ENCODE measurements at places on chromosomes 11 and 22.
A peak's percentile ranks its signal among the peaks of the same experiment; 100 is the strongest.

GRCh38 chr11:78620159-78620558, 45.5 kb upstream of the NARS2 start:
- no peak for DNase-seq

DNA sequence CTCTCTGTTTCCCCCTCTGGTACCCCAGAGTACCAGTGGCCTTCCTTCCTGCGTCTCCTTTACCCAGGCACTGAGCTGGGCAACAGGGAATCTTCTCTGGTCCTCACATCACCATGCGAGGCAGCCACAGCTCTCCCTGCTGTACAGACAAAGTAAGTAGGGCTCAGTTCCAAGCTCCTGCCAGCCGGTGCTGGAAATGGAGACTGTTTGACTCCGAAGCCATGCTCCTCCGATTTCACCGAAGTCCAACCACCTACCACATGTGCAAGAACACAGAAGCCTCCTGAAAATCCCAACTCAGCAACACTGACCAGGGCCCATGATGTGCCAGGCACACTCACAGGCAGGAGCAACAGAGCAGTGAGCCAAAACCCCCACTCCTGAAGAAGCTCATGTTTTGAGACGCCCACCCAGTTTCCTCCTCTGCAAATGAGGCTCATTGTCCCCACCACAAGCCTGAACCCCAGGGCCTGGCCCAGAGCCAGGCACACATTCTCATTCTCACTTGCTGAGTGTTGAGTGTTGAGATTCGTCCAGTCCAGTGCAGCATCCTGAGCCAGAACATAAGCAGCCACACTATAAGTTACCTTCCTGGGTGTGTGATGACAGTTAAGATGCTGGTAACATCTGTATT, 156.0 kb downstream of the MPPED1 start:
- DNase-seq = no peak

- DNase-seq = peak; percentile 87
Observed at GRCh38 chr11:114162719-114163123, 103.2 kb downstream of the ZBTB16 start.

- no peak for DNase-seq
Observed at GRCh38 chr11:112306230-112306629, 45.6 kb upstream of the PLET1 start.

DNA sequence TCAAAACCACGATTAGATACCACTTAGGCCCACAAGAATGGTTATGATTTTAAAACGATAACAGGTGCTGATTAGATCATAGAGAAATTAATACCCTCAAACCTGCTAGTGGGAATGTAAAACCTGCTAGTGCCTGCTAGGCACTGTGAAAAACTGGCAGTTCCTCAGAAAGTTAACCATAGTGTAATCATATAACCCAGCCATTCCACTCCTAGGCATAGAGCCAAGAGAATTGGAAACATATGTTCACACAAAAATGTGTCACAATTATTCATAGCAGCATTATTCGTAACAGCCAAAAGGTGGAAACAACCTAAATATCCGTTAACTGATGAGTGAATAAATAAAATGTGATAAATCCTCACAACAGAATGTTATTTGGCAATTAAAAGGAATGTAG, 122.2 kb upstream of the SYN3 start:
- no peak for DNase-seq

DNA sequence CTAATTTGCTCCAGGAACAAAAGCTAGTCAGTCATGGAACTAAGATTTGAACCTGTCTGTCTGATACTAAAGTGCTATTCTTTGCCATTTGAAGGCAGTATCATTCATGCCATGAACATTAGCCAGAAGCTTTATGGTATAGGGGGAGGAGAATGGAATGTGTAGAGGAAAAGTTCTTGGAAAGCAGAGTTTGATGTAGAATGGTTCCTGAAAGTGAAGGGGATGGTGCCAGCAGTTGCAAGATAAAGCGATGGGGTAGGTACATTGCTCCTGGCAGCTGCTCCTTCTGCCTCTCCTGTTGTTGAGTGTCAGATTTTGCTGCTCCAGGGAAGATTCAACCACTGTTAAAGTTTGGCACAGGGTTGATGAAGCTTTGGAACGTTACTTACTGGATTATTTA, 53.4 kb downstream of the ARHGAP42 start:
- DNase-seq = no peak

- no peak for DNase-seq
Observed at GRCh38 chr22:42320443-42321416, 50.3 kb upstream of the TCF20 start.

- DNase-seq = no peak
Observed at GRCh38 chr22:41532908-41533825, 11.1 kb downstream of the POLR3H start.

GRCh38 chr11:91230647-91231046, 994.0 kb upstream of the FAT3 start:
- DNase-seq = no peak

GRCh38 chr11:44537679-44538078, 27.8 kb upstream of the CD82 start:
- DNase-seq = no peak

DNA sequence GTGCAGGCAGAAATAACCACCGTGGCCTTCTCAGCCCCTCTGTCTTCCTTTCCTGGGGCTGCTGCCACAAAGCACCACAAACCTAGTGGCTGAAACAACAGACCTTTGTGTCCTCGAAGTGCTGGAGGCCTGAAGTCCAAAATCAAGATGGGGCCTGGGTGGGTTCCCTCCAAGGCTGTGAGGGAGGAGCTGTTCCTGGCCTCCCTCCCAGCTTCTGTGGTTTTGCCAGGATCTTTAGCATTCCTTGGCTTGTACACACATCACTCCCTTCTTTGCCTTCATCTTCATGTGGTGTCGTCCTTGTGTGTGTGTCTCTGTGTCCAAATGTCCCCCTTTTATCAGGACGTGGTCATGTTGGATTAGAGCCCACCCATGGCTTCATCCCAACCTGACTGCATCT, 29.0 kb upstream of the PARVG start:
- no peak for DNase-seq

GRCh38 chr11:63875506-63876065, 36.7 kb downstream of the MARK2 start:
- DNase-seq = no peak

GRCh38 chr22:26830837-26831236, 173.4 kb downstream of the MIAT start:
- no peak for DNase-seq

GRCh38 chr11:122717264-122717867, 61.8 kb downstream of the UBASH3B start:
- no peak for DNase-seq

DNA sequence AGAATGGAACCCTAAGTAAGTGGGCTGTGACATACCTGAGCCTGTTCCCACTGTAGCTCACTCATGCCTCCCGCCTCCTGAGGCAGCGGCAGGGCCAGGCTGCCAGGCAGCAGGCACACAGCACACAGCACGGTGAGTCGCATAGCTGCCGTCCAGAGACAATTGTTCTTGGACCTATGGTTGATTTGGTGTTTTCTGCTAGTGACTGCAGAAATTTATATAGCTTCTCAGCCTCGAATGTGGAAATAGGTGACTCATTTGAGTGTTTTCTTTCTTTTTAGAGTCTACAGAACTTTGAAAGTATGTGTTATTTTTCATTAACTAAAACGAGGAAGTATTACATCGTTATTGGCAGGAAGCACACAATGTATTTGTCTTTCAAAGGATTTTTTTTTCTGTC, at the start of gene MMP7:
TSS of gene MMP7 (minus strand) at position 190 of the 400 bp plus-strand sequence. CDS start at position 143, 47 bp downstream.
- DNase-seq = no peak

- DNase-seq = peak; percentile 86
Observed at GRCh38 chr22:29837741-29838598, at the start of gene ASCC2. ASCC2 (minus strand) TSS chr22:29838274; CDS start chr22:29832325, 5,949 bp downstream.

GRCh38 chr11:65583589-65583988, 7.7 kb downstream of the EHBP1L1 start:
- DNase-seq = no peak

DNA sequence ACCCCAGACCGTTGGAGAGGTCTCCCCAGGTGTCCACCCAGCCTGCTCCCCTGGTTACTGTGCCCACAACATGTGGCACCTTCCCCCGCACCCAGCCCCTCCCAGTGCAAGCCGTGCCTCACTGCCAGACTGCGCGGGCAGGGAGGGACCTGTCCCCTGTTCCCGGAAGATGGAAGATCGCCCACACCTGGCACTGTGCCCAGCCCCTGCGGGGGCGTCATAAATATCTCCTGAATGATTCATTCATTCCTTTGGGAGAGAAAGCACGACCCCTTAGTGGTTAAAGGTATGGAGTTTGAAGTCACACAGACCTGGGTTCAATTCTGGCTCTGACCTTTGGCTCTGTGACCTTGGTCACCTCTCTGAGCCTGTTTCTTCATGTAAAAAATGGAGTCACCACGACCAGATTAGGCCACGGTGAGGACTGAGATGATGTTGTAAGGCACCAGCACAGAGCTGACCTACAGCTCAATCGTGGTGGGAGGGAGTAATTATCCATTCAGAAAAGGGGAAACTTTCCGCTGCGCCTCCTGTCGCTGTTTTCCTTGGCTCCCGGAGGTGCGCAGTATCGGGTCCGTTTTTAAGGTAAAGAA, 497 bp upstream of the SYT12 start:
- DNase-seq = no peak

GRCh38 chr11:116730601-116731000, 42.2 kb downstream of the BUD13 start:
- DNase-seq = no peak

DNA sequence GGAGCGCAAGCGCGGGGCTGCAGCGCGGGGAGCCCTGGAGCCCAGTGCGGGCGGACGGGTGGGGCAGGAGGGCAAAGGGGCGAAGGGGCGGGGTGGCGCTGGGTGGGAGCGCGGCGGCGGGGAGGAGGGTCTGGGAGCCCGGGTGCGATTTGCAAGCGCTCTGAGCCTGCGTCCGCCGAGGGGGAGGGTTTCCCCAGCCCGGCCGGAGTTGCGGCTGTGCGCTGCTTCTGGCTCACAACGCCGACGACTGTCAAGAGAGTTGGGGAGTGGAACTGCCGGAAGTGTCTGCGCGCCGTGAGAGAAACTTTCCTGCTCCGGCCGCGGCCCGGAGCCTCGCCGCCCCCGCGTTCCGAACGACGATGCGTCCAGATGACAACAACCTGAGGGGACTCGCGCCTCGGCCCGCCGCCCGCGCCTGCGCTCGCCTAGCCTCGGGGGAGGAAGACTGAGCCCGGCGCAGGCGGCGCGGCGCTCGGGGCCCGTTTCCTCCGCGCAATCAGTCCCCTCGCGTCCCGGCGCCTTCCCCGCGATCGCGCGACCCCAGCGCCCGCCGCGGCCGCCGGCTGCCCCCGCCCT, at the start of gene ARHGAP42:
TSS of gene ARHGAP42 (plus strand) at position 235 of the 576 bp plus-strand sequence. CDS start 391 bp downstream, outside the sequence.
- no peak for DNase-seq

DNA sequence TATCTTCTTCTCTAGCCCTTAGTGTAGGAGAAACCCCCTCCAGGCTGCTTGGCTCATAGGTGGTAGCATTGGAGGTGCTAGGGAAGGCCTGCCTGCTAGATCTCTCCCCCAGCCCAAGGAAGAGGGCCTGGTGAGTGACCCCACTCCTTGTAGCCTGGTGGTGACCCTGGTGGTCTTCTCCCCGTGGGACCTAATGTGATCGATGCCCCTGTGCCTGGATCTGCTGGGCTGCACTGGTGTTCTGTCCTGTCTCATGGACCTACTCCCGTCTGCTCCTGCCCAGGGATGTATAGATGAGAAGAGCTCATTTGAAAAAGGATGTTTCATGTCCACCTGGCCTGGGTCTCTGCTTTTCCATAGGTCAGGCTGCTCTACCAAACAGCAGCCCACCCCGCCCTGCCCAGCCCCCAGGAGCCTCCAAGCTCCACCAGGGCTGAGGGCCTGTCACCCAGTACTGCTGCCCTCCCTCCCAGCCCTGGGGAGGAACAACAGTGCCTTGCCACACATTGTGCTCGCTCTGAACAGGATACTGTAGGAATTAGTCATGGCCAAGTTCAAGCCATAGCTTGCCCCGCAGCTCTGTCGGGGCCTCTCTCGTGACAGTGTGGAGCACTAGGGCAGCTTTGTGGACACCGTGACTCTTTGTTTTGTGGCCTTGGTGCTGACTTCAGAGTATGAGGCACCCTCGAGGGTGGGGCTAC, 19.7 kb downstream of the SLC37A2 start:
- no peak for DNase-seq

- DNase-seq = no peak
Observed at GRCh38 chr11:13169709-13170108, 107.9 kb upstream of the BMAL1 start.

DNA sequence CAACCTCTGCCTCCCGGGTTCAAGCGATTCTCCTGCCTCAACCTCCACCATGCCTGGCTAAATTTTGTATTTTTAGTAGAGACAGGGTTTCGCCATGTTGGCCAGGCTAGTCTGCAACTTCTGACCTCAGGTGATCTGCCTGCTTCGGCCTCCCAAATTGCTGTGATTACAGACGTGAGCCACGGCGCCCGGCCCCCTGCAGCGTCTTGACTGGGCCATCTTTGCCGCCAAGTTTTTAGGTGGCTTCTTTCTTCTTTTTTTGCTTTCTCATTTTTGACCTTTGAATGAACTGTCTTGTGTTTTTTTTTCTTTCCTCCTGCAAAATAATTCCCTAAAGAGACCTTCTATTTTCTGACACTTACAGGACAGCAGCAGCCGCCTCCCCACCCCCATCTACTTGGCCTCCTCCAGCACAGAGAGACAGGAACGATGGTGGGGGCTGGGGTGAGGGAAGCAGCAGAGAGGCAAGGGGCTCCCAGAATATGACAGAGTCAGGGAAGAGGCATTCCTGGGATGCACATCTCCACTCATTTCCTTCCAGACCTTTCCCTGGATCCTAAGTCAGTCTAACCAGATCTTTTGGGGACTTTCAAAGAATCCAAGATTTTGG, 92.6 kb upstream of the ALX4 start:
- DNase-seq = no peak

DNA sequence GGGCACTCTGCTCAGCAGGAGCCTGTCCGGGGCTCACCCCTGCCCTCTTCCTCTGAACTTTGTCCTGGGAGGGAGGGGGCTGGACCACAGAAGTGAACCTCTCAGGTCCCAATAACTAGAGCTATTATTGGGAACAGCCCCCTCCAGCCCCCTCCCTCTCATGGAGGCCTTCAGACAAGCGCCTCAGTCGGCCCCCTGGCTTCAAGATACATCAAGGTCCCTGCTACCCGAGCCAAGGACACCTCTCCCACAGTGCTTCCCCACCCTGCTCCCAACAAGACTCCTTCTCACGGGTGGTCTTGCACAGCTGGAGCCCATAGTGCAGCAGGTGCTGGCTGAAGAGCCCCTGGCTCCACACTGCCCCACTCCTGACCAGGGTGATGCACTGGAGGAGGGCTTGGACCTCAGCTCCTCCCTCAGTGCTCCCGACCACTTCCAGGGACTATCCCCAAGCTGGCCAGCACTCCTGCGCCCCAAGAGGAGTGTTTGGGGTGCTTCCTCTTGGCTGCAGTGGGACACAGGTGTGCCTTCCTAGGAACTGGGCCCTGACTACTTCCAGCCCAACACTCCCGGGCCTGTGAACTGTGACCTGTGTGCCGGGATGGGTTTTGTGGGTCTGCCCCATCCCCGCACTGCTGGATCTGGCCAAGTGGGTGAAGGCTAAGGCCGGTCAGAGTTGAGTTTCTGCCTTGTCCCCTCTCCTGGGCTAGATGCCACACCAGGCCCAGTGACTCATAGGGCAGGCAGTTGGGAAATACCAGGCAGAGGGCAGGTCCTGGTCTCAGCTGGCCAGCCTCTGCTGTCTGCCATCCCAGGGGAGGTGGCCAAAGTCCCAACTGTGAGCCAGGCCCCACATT, 2.2 kb downstream of the PNPLA2 start:
- no peak for DNase-seq
